ENCODE measurements at places on chromosomes 1 and 21.
A peak's percentile ranks its signal among the peaks of the same experiment; 100 is the strongest.

- no peak for DNase-seq
Observed at GRCh38 chr1:9417695-9418094, 121.6 kb upstream of the SLC25A33 start.

DNA sequence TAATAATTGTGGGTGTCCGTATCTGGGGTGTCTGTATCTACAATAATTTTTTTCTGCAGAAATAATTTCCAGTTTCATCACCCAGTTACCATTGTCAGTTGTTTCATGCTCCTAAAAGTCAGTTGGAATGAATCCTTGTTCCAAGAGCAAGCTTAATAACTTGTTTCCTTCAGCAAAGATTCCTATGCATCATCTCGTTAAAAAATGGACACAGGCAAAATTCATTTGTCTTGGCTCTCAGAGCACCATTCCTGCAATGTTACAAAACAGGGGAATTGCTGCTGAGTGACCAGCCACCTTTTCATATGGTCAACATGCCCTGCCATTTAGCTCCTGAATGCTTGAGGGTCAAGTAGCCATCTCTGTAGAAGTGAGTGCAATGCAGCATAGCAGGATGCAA, 393.4 kb downstream of the KCNT2 start:
- DNase-seq, result no peak

DNA sequence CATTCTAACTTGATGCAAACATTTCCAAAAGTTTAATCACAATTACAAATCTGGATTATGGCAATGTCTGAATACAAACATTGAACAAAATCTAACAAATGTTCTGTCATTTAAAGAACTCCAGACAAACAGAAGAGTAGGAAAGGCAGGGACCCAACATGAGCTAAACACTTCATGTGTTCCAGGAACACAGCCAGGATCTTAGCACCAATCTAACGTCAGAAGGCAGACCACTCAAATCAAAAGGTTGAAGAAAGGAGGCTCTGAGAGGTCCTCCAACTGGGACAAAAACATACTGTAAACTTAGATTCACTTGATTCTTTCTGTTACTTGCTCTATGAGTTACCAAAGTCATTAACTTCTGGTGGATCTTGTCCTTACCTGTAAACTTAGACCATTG, 374.0 kb downstream of the NEGR1 start:
- peak; percentile 1 for DNase-seq

- DNase-seq, result no peak
Observed at GRCh38 chr21:15560383-15561056, 169.3 kb upstream of the USP25 start.

DNA sequence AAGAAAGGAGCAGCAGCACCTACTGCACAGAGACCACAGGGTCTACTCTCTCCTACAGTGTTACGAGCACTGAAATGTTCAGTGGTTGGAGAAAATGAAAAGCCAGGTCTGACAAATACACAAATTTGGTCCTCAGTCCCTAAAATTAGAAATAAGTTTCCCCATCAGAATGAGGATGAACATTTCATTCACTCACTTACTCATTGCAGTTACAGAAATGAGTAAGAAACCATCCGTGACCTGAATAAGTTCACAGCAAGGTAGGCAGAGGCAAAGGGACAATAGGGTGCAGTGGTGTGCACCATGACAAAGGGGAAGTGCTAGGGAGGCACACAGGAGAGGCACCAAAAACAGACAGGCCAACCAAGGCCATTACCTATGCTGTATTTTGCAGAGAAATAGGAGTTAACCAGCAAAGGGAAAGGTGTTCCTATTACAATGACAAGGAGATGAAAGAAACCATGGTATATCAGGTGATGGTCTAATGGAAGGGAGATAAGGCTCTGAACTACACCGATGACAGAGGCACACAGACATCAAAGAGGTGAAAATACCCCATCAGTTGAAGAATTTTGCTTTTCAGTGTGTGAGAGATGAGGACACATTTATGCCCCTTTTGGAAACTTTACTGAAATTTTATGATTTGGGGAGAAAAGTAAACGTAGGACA, 29.4 kb downstream of the VAV3 start:
- no peak for DNase-seq

DNA sequence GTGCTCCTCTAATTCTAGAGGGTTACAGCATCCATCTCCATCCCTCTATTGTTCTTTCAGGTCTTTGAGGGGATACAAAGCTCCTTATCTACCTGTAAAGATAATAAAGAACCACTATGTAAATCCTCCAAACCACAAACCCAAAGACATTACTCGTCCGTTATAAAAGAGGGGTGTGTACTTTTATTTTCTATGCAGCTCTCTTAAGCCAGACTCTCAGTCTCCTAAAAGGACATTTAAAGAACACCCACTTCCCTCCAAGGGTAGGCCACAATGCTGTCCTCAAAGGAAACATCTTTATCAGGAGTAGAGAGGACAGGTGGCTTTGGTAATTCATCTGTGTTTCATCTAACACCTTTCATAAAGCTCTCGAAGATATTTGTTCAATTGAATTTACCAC, 67.9 kb upstream of the DYNLT5 start:
- no peak for DNase-seq

GRCh38 chr1:49293016-49293415, 516.3 kb upstream of the BEND5 start:
- no peak for DNase-seq

GRCh38 chr21:42532466-42533181, 19.0 kb downstream of the SLC37A1 start:
- DNase-seq, result no peak

DNA sequence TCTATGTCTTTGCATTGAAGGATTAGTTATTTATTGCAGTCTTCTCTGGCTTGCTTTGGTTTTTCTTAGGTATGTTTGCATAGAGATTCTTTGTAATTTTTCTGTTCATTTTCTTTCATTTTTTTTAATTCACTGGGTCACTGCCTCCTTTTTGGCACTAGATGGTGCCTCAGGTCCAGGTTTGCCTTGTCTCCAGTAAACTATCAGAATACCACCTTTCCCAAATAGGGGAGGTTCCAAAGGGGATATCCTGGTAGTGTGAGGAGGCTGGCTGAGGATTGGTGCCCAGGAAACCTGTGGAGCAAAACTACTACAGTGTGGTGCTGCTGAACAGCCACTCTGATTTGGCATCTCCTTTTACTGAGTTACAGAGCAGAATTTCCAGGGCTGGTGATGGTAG, 257.1 kb downstream of the KCTD3 start:
- DNase-seq, result peak; percentile 37

DNA sequence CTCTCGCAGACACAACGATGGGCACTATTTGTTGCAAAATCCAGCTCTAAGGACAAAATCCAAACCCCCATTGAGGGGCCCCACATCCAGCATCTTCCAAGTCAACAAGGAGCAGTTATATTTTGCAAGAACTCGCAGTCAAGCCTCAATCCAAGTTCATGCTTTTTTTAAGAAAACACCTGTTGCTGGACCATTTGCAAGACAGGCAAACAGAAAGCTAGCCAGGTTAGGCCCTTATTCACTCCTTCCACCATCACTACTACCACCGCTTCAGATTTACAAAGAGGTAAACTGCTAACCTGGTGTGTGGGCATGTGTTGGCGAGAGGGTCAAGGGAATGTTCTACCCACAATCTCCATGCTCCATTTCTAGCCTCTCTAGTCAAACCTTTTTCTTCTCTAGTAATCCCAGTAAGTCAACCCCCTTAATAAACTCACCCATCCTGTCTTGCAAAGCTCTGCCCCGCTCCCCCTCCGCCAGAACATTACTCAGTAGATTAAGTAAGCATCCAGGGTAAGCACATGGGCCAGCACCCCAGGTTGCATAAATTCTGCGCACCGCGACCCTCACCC, 703 bp downstream of the ERI3 start:
- DNase-seq, result peak; percentile 15

DNA sequence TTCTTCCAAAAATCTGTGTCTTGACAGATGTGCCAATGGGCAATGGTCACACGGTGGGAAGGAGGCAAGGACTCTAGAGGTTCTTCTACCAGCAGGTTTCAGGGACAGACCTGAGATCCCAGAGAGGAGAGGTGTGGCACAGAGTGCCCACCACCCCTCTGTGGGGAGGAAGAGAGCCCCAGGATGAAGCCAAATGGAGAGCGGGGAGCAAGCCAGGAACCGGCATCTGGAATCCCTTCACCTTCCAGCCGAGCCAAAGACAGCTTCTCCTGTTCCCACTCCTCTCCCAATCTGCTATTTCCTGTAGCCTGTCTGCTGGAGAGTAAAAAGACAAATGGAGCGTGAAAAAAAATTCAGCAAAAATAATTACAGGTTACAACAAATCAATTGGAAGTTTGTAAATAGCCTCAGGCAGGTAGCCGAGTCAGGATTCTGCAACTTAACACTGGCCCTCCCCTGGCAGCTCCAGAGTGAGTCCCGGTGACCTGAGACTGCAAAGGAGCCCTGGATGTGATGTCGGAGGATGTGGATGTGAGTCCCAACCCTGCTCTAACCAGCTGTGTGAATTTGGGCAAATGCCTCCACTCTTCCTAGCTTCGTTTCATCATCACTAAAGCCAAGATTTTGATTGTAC, 45.4 kb upstream of the LRRN2 start:
- DNase-seq, result no peak

DNA sequence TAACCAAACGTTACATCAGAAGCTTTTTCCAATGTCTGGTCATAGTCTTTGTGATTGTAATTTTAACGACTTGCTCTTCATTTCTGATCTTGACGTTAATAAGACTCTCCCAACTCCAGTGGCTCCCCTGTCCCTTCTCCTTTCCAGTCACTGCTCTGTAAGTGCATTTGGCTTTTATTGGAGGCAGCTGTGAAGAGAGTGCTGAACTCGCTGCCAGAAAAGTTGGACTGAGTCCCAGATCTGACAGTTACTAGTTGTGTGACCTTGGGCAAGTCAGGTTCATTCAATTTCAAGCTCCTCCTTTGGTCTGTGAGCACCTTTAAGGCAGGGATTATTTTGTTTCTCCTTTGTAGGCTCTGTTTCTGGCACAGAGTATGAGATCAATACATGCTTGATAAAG, 109.6 kb upstream of the TSPAN2 start:
- peak; percentile 60 for DNase-seq

DNA sequence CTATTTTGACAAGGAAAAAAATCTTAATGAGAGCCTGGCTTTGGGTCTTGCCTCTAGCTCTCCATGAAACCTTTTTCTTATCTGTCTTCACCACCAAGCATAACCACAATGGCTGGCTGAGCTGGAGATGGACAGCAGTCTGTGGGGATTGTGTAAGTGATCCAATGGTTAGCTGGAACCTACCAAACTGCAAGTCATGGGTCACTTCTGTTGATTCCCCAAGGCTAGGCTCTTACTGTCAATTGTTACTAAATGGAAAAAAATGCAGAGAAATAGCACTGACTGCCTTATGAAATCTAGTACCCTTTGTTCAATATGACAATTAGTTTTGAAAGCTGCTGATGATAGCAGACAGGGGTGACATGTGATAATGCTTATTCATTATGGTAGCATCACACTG, 359.0 kb downstream of the ST6GALNAC3 start:
- DNase-seq, result peak; percentile 64

- DNase-seq, result no peak
Observed at GRCh38 chr21:42642219-42642745, 11.1 kb upstream of the PDE9A start.

DNA sequence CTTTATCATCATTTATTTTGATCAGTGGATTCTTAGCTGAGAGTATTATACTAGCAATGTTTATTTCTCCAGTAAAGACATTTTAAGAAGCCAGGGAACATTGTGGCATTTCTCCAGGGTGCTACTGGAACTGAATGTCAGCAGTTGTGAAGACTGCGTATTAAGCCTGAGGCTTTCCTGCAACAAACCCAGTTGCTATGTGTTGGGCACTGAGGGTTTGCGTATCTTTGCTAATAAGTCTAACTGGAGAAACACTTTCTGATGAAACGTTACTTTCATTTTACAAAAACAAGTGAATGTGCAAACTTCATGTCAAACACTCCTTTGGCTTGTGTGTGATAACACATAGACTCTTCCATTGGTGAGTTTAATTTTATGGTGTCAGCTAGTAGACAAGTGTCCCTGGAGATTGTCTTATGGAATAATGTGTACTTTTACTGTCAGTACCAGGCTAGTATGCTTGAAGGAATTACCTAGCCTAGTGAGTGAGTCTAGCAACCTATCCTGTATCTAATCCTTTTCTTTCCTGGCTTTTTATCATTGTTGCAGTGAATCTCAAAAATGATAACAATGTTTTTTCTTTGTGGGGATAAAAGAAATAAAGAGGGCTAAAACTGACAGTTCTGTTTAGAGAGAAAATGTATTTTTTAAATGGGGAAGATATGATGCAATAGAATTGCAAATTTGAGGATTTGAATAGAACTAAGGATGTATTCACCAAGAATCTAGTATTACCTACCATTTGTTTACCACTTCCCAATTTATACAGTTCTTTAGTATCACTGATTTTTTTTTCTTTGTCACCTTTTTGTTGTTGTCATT, 70.1 kb downstream of the MTR start:
- DNase-seq, result no peak

- DNase-seq, result no peak
Observed at GRCh38 chr1:7781923-7782495, 2.1 kb upstream of the PER3 start.

- DNase-seq, result no peak
Observed at GRCh38 chr1:204630132-204630905, 55.2 kb downstream of the LRRN2 start.

DNA sequence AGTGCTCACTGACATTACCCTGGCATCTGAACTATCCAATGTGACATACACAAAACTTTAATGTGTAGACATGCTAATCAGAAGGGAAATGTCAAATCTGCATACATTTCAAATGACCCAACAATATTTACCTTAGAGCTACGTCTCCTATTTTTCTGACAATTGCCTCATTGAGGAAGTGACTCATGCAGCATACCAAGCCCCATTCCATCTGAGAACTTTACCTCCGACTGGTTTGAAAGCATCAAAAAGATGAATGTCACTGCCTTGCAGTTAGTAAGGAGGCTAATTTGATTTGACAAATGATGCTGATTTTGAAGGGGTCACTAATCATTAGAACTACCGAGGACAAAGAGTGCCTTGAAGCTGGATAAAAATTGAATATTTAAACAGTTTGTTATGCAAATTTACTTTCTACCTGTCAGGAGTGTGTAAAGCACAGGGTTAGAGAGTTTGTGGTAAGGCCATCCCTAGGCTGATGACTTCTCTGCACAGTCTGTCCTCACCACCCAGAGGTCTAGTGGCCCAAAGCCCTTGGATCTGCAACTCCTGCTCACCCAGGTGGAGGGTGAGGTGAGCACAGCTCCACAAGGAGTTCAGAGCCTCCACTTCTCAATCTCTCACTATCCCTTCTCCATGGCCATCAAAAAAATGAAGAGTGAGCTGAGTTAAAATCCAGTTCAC, 500.3 kb upstream of the C1orf87 start:
- peak; percentile 4 for DNase-seq

- DNase-seq, result peak; percentile 46
Observed at GRCh38 chr1:153509729-153510354, 25.9 kb downstream of the S100A6 start.

DNA sequence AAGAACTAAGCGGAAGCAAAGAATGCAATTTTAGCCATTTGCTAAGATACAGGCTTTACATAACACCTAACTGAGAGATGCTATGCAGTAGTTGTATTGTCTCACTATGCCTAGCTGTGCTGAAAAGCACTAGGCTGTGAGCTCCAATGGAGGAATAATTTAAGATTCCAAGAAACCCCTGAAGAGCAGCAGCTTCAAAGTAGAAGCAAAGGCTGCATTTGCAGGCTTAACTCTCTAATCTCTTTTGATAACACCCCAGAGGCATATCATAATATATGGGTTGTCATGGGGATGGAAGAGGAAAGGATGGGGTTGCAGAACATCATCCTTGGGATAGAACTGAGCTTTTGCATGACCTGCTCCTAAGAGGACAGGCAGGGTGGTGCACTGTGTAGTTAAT, 102.0 kb downstream of the ERG start:
- no peak for DNase-seq

- DNase-seq, result no peak
Observed at GRCh38 chr1:169924829-169925228, 31.1 kb upstream of the SCYL3 start.
